ENCODE measurements at places on chromosomes 2 and 18.

DNA sequence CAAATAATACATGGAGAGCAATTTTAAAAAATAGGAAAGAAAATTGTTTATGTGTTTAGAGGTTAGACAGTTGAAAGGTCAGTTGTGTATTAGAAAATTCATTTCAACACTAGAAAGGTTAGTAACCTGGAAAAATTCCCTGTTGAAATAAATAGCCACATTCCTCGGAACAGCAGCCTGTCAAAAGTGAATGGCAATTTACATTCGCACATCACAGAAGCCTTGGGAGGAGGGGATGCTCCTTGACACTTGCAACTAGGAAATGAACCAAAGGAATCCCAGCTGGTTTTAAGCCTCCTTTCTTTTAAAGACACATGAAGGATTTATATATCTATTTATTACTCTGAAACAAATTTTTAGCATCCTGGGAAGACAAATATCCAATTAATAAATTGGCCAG is 653.5 kb upstream of the LRRTM4 start:
- DNase-seq: no peak

- DNase-seq: no peak
These were observed 690.7 kb downstream of the KCNJ3 start for GRCh38 chr2:155389224-155389623.

DNA sequence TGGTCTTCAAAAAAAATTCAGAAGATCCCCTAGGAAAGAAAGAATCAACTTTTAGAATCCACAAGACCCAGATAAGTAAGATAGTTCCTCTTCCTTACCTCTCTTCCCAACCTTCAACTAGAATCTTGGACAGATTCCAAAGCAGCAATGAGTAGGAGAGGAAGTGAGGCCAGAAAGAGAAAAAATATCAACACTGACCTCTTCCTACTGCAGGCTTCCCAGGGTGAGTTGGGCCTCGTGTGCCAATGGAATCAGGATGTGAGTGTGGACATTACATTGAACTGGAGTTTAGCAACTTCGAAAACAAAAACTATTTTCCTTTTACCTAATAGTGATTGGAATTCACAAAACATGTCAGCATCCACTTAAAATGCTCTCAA is 102.5 kb upstream of the PIEZO2 start:
- DNase-seq: peak; percentile 49

DNA sequence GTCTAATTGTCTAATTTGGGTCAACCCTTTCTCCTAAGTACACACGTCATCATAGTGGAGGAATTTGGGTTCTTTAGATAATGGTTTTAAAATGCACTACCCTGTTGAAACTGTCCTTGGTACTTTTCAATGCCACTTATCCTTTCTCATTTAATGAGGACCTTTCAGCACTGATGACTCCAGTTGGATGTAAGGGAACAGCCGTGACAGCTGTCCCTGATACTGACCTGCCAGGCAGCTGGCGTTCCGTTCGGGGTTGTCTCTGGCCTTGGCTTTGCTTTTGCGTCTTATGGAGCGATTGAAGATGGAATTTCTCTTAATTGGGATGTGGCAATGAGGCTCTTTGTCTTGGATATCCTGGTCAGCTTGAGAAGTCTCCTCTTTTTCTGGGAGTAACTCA is 38.7 kb downstream of the NGEF start:
- no peak for DNase-seq

- DNase-seq: no peak
These were observed 14.6 kb upstream of the NT5DC4 start for GRCh38 chr2:112706170-112706664.

- no peak for DNase-seq
These were observed 23.6 kb downstream of the SLC66A2 start for GRCh38 chr18:79927607-79928562.

DNA sequence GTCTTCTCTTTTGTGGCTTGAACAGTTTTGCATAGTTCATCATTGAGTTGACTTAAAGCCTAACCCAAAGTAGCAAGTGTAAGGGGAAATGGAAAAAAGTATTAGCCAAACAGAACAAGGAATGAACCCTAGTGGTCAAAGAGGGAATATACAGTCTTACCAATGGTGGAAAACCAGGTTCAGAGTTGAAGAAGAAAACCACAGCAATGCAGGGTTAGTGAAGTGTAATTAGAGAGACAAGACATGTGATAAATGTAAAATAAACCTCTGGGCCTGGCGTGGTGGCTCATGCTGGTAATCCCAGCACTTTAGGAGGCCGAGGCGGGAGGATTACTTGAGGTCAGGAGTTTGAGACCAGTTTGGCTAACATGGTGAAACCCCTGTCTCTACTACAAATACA is 2.4 kb downstream of the TTN start:
- DNase-seq: no peak

GRCh38 chr18:486929-487740 is 13.4 kb downstream of the COLEC12 start:
- no peak for DNase-seq

GRCh38 chr2:161976295-161976694 is 97.7 kb downstream of the DPP4 start:
- DNase-seq: no peak

- DNase-seq: no peak
These were observed 82.9 kb downstream of the TNS1 start for GRCh38 chr2:217919781-217920351.

DNA sequence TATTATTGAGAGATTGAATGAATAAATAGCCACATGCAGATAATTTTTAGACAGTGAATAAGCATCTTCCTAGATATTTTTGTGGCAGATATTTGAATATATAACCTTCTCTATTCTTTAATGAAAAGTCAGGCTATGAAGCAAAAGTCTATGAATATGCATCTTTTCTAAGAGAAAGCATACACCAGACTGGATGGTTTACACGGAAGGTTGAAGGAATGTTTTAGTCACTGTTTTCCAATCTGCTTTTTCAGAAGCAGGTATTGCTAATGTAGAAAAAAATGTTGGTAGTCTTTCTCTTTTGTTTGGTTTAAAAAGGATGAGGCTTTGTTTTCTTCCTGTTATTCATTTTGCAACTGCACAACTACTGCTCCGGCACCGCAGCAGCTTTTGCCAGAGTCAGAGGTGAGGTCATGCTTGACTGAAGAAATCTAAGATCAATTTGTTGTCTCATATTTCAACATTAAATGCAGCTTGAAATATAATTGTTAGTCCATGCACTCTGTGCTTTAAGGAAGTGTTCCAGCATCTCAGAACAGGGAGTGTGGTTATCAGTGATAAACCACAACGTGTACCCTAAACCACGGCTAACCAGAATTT is 1540.8 kb upstream of the PIK3C3 start:
- DNase-seq: peak; percentile 31

- no peak for DNase-seq
These were observed 14.9 kb upstream of the LYPD6 start for GRCh38 chr2:149315461-149315860.

DNA sequence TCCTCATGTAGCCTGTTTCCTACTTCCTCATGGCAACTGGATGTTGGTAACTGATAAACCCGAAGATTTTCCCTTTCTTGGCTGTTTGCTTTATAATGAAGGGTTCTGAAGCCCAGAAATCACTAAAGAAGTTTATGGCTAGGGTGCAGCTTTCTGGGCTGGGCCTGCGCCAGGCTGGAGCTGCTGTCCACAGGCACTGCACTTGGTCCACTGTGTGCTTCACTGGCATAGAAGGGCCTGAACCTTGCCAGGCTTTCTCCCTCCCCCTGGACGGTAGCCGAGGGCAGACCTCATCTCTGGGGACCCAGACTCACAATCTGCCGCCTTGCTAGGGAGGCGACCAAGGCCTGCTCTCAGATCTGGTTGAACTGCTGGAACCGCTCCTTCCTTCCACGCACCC is 133.3 kb upstream of the SPRED2 start:
- no peak for DNase-seq

- no peak for DNase-seq
These were observed 362.0 kb upstream of the KYNU start for GRCh38 chr2:142515493-142515892.

DNA sequence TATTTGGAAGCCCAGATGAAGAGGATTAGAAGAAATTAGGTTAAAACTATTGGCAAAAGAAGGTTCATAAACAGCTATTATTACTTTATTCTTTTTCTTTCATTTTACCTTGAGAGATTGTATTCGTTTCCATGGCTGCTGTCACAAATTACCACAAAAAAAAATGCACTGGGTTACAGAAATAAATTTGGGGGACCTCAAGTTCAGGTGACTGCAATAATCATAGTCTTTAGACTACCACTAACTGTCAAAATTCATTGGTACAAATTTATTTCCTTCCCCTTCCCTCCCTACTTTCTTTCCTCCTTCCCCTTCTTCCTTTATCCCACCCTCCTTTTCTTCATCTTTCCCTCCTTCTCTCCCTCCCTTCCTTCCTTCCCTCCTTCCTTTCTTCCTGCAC is 217.8 kb upstream of the PIK3C3 start:
- DNase-seq: no peak

- no peak for DNase-seq
These were observed 11.3 kb downstream of the OSR1 start for GRCh38 chr2:19346983-19347618.

- no peak for DNase-seq
These were observed 929.5 kb downstream of the NRXN1 start for GRCh38 chr2:50102383-50102782.

- peak; percentile 48 for DNase-seq
These were observed 122.5 kb downstream of the FOXI3 start for GRCh38 chr2:88329815-88330603.

- no peak for DNase-seq
These were observed 145.4 kb upstream of the ZNF804A start for GRCh38 chr2:184452907-184453306.

DNA sequence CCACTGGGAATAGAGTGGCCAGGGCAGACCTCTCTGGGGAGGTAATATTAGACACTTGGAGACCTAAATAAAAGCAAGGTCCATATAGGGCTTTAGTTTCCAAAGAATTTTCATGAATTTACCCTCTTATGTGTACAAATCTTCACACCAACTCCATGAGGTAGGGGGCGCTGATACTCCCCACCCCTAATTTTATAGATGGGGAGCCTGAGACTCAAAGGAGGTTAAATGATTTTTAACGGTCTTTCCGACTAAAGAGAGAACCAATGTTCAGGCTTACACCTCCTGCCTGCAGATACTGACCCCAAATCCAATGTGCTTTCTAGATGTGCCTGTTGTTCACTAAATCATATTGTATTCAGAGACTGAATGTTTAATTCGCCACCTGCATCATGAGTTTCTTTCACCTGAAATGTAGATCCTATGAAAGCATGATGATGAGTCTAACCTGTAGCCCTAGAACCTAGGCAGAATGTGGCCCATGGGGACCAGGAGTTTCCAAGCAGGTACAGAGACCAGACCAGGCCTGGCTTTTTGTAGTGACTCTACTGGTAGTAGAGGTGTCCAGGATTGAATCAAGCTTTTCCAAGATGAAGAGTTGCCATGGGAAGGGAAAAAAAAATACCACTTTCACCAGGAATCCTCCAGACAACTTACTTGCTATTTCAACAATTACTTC is 16.8 kb upstream of the PAX3 start:
- no peak for DNase-seq

DNA sequence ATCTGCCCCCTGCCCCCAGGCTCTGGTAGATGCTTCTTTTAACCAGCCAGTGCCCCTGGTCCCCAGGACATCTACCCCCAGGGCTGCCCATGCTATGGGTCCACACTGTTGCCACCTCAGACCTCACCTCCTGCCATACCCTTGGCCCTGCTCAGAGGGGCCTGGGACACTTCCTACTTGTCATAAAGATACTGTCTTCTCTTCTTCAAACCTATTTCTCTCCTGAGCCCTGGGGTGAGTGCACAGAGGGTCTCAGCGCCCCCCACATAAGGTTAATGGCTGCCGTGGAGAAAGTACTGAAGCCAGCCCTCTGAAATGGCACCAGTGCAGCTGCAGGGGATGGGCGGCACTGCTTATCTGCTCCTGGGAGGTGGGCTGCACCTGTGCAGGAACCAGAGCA is 77.6 kb upstream of the MGAT4A start:
- no peak for DNase-seq

- DNase-seq: peak; percentile 69
These were observed 407.8 kb upstream of the CDH2 start for GRCh38 chr18:28584731-28585130.

- DNase-seq: no peak
These were observed 499.3 kb downstream of the IRS1 start for GRCh38 chr2:226300196-226300886.

GRCh38 chr2:6283259-6283658 is 582.4 kb downstream of the CMPK2 start:
- DNase-seq: no peak

DNA sequence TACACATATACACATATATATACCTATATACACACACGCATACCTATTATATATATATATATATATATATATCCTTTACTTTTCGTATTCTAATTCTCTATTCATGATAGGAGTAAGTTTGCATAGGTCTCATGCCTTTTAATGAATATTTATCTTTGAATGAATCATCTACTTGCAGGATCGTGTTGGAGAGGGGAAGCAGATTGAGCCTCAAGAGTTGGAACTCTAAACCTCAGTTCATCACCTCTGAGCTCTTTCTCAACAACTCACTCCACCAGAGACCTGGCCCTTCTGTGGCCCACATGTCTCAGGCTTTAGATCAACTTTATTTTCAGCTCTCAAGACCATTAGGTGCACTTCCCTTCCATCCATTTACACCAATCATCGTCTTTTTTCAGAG is 490.4 kb upstream of the ID2 start:
- no peak for DNase-seq

DNA sequence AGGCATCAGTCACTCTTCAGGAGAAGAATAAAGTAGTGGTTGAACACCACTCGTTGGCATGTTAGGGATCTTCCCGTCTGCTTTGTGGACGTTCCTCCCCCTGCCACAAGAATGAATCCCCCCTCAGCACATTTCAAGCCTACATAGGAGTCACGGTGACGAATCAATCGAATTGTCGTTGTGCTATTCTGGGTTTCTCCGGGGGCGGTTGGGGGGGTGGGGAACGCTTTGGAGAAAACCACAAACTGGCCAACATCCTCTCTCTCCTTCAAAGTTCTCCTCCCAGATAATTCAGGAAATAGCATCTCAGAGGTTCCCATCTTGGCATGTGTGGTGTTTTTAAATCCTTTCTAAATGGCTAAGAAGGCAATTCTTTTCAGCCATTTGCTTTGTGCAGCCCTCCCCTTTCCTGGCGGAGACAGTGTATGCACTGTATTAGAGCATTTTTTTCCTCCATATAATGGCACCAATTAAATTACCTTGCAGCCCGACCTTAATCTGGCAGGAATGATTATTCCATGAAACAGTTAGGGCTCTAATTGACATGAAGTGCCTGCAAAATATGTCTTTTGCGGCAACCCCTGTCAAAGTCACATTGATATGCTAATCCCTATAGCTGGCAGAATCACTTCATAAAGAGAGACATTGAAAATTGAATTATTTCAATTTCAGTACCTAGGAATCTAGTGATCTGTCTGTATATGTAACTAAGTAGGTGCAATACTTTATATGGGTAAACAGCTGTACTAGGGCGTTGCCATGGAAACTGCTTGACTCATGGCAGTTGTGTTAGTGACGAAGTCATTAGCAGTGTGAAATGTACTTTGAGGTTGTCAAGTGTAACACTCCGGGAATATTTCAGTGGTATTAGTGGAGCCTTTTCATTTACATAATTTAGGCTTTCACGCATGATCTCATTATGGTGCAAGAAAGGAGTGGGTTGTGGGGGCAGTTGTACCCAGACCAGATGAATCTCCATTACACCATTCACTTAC is 323.4 kb upstream of the SLC14A2 start:
- DNase-seq: no peak

- no peak for DNase-seq
These were observed 833 bp downstream of the AFG3L2 start for GRCh38 chr18:12376034-12376753.

- DNase-seq: no peak
These were observed 53.8 kb downstream of the MYO1B start for GRCh38 chr2:191299010-191299409.

GRCh38 chr2:36393738-36394256 is 38.2 kb downstream of the CRIM1 start:
- DNase-seq: no peak

Data from skeletal muscle cell (primary cell).